Stomach (tissue), 19 donors: ENCODE measurements at places on chromosomes 11 and 22.

- DNase-seq, result no peak
Measured at GRCh38 chr11:128476729-128477128, 110.6 kb downstream of the ETS1 start.

DNA sequence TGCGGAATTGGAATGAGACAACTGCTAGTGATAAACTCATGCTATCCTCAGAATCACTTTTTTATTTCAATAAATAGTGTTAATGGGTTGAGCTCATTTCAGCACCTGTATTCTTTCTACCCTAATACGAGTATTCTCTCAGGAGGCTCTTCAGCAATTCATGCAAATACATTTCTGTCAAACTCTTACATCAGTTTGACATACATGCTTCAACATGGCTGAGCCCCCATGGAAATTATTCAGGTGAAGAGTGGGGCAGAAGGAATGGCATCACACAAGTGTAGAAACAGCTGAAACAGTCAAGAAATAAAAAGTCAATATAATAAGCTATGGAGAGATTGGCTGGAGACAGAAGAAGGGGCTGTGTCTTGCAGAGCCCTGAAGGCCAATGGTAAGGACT, 77.8 kb upstream of the SNX19 start:
- DNase-seq, result no peak

DNA sequence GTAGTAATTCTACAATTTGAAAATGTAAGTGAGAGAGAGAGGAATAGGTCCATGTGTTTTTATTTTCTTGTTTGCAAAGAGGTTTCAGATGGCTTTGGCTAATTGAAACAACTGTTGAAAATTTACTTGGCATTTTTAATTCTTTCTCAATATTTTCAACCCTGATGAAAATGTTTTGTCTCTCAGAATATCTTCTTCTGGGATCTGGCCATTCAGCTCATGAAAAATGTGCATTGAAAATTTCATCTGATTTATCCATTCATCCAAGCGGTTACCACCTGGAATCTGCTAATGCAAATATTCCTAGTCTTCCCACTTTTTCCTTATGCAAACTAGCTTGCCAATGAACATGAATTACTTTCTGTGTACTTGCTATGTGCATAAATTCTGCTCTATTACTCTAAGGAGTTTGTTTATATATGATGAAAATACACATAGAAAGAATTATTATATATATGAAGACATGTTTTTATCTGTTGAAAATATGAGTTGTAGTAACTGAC, 621.2 kb downstream of the LRRC4C start:
- DNase-seq, result no peak

DNA sequence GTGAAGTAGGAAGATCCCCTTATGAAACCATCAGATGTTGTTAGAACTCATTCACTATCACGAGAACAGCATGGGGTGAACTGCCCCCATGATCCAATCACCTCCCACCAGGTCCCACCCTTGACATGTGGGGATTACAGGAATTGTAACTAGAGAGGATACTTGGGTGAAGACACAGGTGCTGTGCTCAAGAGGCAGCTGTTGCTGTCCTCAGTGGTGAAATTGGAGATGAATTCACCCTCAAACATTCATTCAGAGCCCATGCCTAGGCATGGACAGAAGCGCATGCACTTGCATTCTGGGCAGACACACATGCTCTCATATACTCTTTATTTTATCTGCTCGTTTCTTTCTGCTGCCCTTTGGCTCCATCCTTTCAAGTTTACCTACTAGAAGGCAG, 385.0 kb downstream of the INSC start:
- no peak for DNase-seq

GRCh38 chr11:2139123-2139521, at the start of gene IGF2:
IGF2 (minus strand) TSS chr11:2139389; CDS start chr11:2135523, 3,866 bp downstream.
- no peak for DNase-seq

GRCh38 chr11:128498721-128499245, 88.6 kb downstream of the ETS1 start:
- DNase-seq, result no peak

DNA sequence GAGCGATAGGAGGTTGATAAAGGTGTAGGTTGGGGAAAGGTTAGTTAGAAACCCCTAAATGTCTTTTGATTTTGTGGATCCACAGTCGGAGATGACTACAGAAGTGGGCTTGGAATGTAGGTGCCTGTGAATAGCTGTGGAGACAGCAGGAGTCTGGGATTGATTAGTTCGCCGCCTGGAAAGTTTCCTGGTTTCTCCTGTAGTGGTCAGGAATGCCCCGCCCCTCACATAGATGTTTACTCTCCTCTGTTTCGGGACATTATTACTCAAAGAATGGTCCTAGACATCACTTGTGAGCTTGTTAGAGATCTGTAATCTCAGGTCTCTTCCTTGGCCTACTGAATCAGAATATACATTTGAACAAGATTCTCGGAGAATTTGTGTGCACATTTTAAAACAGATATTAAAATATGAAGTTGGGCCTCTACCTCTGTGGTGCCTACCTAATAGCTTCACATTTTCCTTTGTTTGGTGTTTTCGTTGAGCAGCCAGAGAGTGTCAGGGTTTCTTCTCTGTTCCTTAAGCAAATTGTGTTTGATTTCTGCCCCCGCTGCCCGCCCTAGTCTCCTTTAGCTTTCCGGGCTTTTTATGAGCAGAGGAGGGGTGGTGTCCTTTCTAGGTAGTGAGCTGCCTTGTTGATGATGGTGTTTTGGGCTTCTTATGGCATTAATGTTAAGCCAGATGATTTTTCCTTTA, 89.4 kb downstream of the PPP6R3 start:
- DNase-seq, result no peak

DNA sequence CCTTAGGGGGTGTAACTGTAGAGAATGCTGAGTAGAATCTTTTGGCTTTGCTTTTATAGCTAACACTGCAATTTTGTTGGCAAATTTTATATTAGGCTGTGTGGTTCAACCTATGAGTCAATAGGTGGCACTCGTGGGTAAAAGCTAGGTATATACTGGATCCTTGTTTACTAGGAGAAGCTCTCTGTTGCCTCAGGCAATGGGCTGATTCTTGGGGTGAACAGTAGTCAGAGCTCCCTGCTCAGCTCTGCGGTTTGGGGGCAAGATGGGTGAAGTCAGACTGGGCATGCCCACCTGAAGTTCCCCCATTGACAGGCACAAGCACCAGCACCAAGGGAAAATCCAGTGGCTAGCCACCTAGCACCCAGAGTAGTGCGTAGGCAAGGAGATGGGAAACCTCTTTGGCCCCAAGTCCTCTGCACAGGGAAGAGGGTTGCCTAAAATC, 238.7 kb downstream of the FAM181B start:
- DNase-seq, result peak; percentile 12

DNA sequence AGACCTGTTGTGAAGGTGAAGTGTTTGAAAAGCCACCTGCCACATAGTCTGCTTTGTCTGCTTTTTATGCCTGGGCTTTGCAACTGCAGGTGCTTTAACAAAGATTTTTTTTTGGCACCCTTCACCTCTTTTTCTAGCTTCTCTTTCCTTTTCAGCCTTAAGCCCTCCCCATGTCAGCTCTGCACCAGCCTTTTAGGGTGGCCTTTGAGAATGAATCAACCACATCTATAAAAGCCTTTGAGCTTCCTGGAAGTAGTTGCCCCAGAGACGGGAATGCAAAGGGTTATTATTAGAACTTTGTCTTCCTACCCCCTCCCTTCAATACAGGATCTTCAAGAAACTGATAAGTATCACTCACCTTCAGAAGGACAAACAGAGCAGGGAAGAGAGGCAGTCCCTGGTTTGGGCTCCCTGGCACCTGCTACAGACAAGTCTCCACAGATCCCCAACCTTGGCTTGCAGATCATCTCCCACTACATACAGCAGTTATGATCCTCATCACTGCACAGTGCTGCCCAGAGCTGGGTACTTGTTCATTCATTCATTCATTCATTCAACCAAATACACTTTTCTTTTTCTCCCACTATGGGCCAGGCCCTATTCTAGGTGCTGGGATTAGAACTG, 8.0 kb downstream of the PVALB start:
- no peak for DNase-seq

DNA sequence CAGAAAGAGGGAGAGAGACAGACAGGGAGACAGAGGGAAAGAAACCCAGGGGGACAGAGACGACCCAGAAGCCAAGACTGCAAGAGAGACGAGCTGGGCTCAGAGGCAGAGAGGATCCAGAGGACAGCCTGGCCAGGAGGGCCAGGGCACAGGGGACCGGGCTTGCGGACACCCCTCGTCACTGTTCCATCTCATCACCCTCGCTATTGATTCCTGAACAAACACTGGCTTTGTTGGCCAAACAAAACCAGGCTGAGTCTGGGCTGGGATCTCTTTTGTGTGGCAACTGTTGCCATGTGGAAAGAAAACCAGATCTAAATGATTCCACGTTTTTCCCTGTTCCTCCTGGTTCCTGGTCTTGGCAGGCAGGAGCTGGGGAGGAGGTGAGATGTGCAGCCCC, 339.4 kb downstream of the MN1 start:
- DNase-seq, result no peak

- DNase-seq, result no peak
Measured at GRCh38 chr22:39489094-39490068, 12.7 kb upstream of the MIEF1 start.

GRCh38 chr11:116975661-116976060, 122.6 kb downstream of the SIK3 start:
- no peak for DNase-seq

DNA sequence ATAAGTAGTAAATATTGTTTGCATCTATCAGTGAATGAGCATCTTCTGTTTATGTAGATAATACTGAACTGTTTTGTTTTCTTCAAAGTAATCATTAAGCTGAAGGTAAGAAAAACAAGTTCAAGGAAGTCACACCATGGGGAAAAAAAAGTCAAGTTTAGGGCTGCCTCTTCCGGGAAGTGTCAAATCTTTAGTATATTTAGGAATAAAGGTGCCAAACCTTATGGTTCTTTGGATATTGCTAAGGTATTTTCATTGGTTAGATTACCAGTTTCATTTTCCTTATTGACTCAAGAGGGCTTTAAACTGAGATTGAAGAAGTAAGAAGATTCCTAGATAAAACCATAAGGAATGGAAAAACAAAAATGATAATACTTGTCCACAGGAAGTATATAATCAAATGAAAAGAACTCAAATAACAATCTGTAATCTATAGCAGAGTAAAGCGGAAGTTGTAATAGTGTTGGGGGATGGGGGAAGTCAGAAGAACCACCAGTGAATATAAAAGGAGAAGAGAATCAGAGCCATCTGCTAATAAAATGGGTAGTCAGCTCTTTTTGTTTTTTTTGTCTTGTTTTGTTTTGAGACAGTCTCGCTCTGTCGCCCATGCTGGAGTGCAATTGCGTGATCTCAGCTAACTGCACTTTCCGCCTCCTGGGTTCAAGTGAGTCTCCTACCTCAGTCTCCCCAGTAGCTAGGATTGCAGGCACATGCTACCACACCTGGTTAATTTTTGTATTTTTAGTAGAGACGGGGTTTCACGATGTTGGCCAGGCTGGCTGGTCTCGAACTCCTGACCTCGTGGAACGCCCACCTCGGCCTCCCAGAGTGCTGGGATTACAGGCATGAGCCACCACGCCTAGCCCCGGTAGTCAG, 2.3 kb downstream of the ATM start:
- DNase-seq, result peak; percentile 50

GRCh38 chr11:94751218-94751609, 16.9 kb upstream of the AMOTL1 start:
- no peak for DNase-seq

DNA sequence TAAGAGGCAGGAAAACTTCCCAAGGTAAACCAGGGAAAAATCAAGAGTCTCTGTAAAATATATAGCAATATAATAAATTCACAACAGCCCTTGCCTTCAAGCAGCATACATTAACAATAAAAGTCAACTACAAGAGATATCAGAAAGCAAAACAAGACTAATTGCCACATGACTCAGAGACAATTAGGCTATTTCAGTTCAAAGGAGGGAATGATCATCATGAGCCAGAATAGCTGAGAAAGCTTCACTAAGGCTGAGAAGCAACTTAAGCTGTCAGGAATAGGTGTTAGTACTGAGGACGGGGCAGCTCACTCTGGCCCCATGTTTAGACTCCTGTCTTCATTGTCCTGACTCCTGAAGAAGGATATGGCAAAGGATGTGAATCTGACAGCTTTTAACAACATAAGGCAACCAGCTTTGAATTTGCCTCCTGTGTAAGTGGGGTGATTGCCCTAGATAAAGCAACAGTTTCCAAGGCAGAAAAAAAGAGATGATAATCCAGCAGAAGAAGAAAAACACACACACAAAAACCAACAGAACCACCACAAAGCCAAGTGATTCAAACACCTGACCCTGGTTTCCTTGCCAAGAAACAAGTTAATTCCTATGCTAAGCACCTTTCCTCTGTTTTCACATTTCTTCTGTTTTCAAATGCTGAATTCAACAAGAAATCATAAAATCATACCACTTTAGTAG, 60.8 kb downstream of the SIK3 start:
- DNase-seq, result no peak

GRCh38 chr11:43924112-43924855, 18.2 kb upstream of the C11orf96 start:
- no peak for DNase-seq

- DNase-seq, result peak; percentile 85
Measured at GRCh38 chr22:37777122-37777687, 30.5 kb upstream of the GCAT start.

DNA sequence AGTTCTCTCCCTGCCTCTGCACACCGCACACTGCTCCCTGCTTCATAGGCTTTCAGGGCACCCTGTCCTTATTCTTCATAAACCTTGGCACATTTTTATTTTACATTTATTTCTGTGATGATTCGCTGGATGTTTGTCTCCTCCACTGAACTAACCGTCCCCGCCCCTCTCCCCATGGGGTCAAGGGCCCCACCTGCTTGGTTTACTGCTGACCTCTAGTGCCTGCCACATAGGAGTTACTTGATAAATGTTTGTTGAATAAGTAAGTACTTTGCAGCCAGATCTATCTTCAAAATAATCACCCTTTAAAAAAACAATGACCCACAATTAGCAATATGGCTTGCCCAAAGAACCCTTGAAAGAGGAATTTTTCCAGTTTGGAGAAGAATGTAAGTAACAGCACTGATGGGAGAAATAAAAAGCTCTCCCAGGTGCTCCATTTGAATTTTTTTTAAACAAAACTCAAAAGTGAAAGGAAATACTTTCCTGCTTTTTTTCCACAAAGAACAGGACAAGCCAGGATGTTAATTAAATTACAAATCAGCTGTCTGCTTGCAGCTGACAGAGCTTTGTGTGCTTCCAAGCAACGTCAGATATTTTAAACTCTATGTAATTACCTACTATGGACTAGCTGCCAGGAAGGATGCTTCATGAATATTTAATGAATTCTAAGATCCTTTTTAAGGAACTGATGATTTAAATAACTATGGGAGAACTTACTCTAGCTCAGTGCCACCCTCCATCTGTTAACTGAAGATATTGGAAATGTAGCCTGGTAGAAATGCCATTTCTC, 1083.6 kb downstream of the DLG2 start:
- DNase-seq, result no peak

- DNase-seq, result no peak
Measured at GRCh38 chr11:113481672-113482071, 6.5 kb upstream of the DRD2 start.

- no peak for DNase-seq
Measured at GRCh38 chr11:131792243-131792642, 421.8 kb downstream of the NTM start.

GRCh38 chr11:133714471-133715375, 130.6 kb downstream of the SPATA19 start:
- DNase-seq, result no peak
